Activated CD4-positive, alpha-beta memory T cell treated with anti-CD3 and anti-CD28 coated beads for 36 hours (primary cell): ENCODE measurements at places on chromosomes 11 and 22. TPM values are rescaled to one million over a fixed set of nuclear protein-coding genes. Genes with fewer than 3 reads are reported as not detected.

SEC14L3 gene
- total RNA-seq, result not detected

DNA sequence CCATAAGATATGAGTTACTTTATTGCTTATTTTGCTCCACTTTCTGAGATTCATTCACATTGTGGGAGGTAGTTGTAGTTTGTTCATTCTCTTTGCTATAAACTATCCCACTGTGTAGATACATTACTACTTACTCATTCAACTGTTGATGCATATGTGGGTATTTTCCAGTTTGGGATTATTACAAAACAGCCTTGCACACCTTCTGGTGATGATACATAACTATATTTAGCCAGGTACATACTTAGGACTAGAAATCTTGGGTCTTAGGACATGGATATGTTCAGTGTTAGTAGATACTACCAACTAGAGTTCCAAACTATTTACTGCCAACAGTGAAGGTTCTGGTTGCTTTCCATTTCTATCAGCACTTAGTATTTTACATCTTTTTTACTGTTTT lies 37.8 kb downstream of the BTG4 start:
- DNase-seq, result no peak
- H3K4me3 ChIP-seq, result no peak overlapping the region
- H3K4me1 ChIP-seq, result no peaks in the 10 kb centered on the region
- H3K27ac ChIP-seq, result no peak overlapping the region

SORL1 gene
- total RNA-seq, result 48.1 TPM

CRYAB gene
- total RNA-seq, result not detected

GRCh38 chr11:16027621-16028020 lies 328.7 kb downstream of the SOX6 start:
- H3K27me3 ChIP-seq, result no peaks in the 10 kb centered on the region
- H3K27ac ChIP-seq, result no peak overlapping the region
- DNase-seq, result no peak
- no peak overlapping the region for H3K4me3 ChIP-seq
- no peaks in the 10 kb centered on the region for H3K4me1 ChIP-seq
- H3K36me3 ChIP-seq, result no peaks in the 10 kb centered on the region

DNA sequence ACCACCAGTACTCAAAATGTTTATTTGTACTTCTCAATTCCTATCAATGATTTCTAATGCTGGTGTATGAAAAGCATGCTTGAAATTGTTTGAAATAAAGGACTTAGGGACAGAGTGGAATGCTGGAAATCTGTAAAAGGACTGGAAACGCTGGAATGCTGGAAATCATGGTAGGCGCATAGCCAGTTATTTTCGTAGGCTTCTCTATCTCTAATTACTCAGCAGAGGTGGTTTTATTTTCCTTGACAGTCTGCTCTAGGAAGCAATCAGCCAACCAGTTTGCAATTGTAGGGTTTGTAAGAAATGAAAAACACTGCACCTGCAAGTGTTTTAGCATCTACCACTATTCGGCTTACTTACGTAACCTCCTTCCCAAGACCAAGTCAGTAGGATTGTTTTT lies 788 bp downstream of the LIN7C start:
- H3K4me3 ChIP-seq, result peak overlapping the region; percentile 100
- H3K27ac ChIP-seq, result peak overlapping the region; percentile 93
- H3K4me1 ChIP-seq, result peaks cover 40% of the 10 kb centered on the region
- no peaks in the 10 kb centered on the region for H3K27me3 ChIP-seq

SLC22A9 gene
- total RNA-seq, result not detected

DNA sequence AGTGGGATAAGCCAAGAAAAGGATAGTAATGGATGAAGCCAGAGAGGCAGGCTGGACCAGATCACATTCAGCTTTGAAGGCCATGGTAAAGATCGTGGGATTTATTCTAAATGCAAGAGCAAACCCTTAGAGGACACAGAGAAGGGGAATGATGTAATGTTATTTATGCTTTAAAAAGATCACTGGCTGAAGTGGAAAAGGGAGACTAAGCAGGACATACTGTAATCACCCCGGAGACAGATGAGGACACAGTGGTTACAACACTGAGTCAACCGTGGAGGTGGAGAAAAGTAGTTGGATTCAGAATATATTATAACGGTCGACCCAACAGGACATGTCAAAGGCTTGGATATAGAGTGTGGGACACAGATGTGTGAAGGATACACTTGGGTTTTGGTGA lies 38.5 kb downstream of the CDON start:
- no peak overlapping the region for H3K4me3 ChIP-seq
- H3K27ac ChIP-seq, result no peak overlapping the region
- no peak for DNase-seq
- H3K27me3 ChIP-seq, result no peaks in the 10 kb centered on the region
- H3K36me3 ChIP-seq, result peaks cover under 1% of the 10 kb centered on the region
- H3K4me1 ChIP-seq, result no peaks in the 10 kb centered on the region

DNA sequence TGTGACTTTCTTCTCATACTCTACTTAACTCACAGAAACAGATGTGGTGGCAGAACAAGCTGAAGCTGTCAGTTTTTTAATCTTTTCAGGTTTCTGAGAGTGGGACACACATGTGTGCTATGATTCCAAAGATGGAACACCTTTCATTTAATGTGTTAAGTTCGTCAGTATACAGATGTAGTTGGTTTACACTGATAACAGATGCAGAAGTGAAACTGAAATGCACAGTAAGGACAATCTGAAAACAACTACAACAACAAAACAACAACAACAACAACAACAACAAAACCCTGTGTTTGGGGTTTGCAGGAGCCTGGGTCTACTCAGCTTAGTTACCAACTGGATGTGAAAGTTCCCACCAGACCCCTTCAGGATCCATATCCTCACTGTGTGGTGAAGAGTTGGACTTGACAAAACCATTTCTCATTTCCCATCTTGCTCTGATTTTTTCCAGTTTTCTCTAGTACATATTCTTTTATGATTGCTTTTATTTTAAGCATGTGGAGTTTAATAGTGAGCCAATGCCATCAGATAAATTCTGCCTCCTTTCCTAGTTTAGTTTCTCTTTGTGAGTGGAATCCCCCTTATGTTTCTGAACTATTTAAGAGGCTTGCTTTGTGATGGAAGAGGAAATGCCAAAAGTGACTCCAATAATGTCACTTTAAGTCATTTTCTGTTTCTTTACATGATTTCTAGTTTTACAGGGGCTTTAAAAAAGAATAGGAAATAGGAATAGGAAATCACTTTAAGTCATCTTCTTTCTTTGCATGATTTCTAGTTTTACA lies 47.8 kb downstream of the ARHGAP42 start:
- H3K27ac ChIP-seq, result no peak overlapping the region
- H3K4me3 ChIP-seq, result no peak overlapping the region
- H3K36me3 ChIP-seq, result no peaks in the 10 kb centered on the region

DNA sequence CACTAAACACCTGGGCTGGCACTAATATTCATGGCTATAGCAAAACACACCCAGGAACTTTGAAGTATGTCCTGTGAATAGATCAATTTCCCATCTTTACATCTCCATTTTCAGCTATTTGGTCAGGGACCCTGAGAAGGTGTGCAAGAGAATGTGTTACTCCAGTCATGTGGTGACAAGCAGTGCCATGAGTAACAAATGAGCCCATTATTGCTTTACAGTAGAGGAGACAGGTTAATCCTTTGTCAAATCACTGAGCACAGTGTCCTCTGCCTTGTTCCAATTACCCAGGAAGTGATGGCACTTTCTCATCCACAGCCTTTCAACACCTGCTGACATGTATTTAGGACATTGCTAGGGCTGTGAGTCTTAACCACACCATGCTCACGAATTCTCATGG lies 664.8 kb upstream of the API5 start:
- no peaks in the 10 kb centered on the region for H3K4me1 ChIP-seq
- no peak overlapping the region for H3K4me3 ChIP-seq
- no peak overlapping the region for H3K27ac ChIP-seq

ZNRD2 gene
- 48.1 TPM for total RNA-seq

GRCh38 chr22:19097518-19097917 lies 24.7 kb downstream of the DGCR2 start:
- peaks cover 5% of the 10 kb centered on the region for H3K36me3 ChIP-seq
- no peak for DNase-seq
- H3K4me3 ChIP-seq, result no peak overlapping the region

SCGB1A1 gene
- total RNA-seq, result not detected

SLC37A2 gene
- total RNA-seq, result 0.46 TPM

GRCh38 chr11:100872951-100873740 lies 186.1 kb downstream of the ARHGAP42 start:
- H3K36me3 ChIP-seq, result no peaks in the 10 kb centered on the region
- no peak overlapping the region for H3K4me3 ChIP-seq
- no peak for DNase-seq
- H3K4me1 ChIP-seq, result no peaks in the 10 kb centered on the region
- no peaks in the 10 kb centered on the region for H3K27me3 ChIP-seq

- no peaks in the 10 kb centered on the region for H3K27me3 ChIP-seq
- no peak overlapping the region for H3K4me3 ChIP-seq
- H3K4me1 ChIP-seq, result no peaks in the 10 kb centered on the region
- no peaks in the 10 kb centered on the region for H3K36me3 ChIP-seq
Observed at GRCh38 chr22:27987557-27987956, 68.5 kb upstream of the PITPNB start.

DNA sequence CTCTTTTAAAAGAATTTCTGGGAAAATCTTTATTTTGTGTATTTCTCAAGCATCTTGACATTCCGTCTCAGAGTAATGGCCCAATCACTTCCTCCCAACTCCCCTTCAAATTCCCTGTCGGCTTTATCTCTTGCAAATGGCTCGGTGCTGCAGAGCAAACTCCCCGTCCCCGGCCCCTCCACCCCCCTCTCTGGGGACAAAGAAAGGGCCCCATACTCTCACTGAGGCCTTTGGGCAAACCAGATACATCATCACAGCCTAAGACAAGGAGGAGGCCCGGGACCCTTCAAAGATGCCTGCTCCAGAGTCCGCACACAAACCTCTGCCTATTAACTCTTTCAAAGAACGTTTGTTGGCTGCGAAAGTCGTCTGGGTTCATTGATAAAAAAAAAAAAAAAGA lies 3.9 kb upstream of the SMIM38 start:
- DNase-seq, result no peak
- H3K27me3 ChIP-seq, result peaks cover 11% of the 10 kb centered on the region
- no peak overlapping the region for H3K27ac ChIP-seq
- no peak overlapping the region for H3K4me3 ChIP-seq
- peaks cover 9% of the 10 kb centered on the region for H3K4me1 ChIP-seq
- H3K36me3 ChIP-seq, result peaks cover 2% of the 10 kb centered on the region

- H3K27me3 ChIP-seq, result peaks cover 5% of the 10 kb centered on the region
- H3K27ac ChIP-seq, result no peak overlapping the region
- no peaks in the 10 kb centered on the region for H3K4me1 ChIP-seq
- no peak overlapping the region for H3K4me3 ChIP-seq
Observed at GRCh38 chr11:124359566-124359965, 24.7 kb downstream of the OR8B2 start.

- DNase-seq, result no peak
- peaks cover 16% of the 10 kb centered on the region for H3K36me3 ChIP-seq
- no peak overlapping the region for H3K4me3 ChIP-seq
- H3K27ac ChIP-seq, result no peak overlapping the region
Observed at GRCh38 chr22:37070744-37071143, 19.2 kb downstream of the KCTD17 start.

TCP11L1 gene
- 11.4 TPM for total RNA-seq

DNA sequence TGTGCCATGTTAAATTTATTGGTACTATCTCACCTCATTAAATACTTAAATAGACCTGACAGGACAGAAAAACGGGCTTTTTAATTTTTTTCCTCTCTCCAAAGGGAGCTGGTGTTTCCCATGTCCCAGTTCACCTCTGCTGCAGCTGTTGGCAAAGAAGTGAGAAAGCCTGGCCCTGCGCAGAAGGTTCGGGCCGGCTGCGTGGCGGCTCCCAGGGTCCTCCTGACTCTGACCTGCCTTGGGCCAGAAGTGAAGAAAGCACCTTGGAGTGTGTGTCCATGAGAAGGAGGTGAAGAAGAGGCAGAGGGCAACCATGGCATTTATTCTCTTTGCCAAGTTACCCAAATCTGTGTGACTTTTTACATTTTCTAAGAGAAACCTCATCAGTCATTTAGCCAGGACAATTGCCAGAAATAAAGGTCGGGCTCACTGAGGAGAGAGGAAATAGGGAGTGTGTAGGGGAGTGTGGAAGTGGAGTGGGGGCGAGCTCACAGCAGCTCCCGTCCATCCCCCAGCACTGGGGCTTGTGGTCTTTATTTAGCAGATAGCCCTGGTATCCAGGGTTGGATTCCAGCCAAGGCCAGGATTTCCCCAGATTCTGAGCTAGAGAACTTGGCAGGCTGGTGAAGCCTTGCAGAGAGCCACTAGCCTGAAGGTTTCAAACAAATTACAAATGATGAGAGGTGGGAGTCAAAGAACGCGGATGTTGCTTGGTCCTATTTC lies 102.4 kb upstream of the CADM1 start:
- no peaks in the 10 kb centered on the region for H3K36me3 ChIP-seq
- no peaks in the 10 kb centered on the region for H3K4me1 ChIP-seq
- no peaks in the 10 kb centered on the region for H3K27me3 ChIP-seq
- H3K27ac ChIP-seq, result no peak overlapping the region
- H3K4me3 ChIP-seq, result no peak overlapping the region

GRCh38 chr11:23155503-23155902 lies 295.2 kb upstream of the CCDC179 start:
- no peaks in the 10 kb centered on the region for H3K36me3 ChIP-seq
- no peak overlapping the region for H3K27ac ChIP-seq
- no peak for DNase-seq
- H3K4me1 ChIP-seq, result no peaks in the 10 kb centered on the region
- H3K4me3 ChIP-seq, result no peak overlapping the region
- no peaks in the 10 kb centered on the region for H3K27me3 ChIP-seq

- no peak overlapping the region for H3K4me3 ChIP-seq
- H3K27ac ChIP-seq, result no peak overlapping the region
- no peaks in the 10 kb centered on the region for H3K36me3 ChIP-seq
- peaks cover 25% of the 10 kb centered on the region for H3K27me3 ChIP-seq
Observed at GRCh38 chr11:11757909-11758308, 83.9 kb upstream of the USP47 start.

DNA sequence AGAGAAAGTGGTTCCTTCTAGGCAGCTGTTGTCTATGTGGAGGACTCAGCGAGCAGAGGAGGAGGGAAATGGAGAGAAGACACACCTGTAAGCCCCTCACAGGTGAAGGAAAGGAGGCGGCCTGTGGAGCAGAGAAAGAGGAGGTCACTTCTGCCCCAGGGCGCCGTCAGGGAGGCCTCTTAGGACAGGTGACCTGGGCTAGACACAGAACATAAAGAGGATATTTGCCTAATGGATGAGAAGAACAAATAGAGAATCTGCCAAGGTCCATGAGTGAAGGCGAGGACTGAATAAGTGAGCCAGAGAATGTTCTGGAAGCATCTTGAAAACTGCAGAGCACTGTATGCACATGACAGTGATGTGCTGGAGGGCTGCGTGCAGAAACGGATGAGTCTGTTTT lies 2.2 kb upstream of the SCUBE1 start:
- H3K4me3 ChIP-seq, result no peak overlapping the region
- peaks cover 12% of the 10 kb centered on the region for H3K4me1 ChIP-seq
- peaks cover 52% of the 10 kb centered on the region for H3K27me3 ChIP-seq
- H3K36me3 ChIP-seq, result no peaks in the 10 kb centered on the region

KCNC1 gene
- not detected for total RNA-seq

CRYBA4 gene
- not detected for total RNA-seq
